ENCODE measurements at places on chromosomes 1 and 21.

GRCh38 chr21:29540289-29540688 lies 241.6 kb downstream of the BACH1 start:
- no peak for DNase-seq

- no peak for DNase-seq
These were observed 53.3 kb upstream of the ZC3H11B start for GRCh38 chr1:219666242-219666641.

DNA sequence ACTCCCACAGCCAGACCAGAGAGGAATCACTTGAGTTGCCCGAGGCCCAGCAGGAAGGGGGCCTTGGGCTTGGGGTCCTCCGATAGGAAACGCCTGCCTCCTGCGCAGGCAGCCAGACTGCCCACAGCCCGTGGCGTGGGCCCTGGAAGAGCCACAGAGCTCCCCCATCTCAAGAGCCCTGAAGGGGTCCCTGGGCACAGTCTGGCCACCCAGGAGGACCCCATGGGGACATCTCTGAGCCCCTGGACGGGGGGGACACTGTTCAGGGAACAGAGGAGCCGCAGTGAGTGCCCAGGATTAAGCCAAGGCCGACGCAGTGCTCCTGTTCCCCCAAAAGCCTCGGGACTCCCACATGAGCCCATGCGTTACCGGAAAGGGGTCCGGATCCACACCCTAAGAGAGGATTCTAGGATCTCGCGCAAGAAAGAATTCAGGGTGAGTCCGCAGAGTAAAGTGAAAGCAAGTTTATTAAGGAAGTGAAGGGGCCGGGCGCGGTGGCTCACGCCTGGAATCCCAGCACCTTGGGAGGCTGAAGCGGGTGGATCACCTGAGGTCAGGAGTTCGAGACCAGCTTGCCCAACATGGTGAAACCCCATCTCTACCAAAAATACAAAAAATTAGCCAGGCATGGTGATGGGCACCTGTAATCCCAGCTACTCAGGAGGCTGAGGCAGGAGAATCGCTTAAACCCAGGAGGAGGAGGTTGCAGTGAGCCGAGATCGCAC lies 38.1 kb upstream of the LBR start:
- DNase-seq = no peak

DNA sequence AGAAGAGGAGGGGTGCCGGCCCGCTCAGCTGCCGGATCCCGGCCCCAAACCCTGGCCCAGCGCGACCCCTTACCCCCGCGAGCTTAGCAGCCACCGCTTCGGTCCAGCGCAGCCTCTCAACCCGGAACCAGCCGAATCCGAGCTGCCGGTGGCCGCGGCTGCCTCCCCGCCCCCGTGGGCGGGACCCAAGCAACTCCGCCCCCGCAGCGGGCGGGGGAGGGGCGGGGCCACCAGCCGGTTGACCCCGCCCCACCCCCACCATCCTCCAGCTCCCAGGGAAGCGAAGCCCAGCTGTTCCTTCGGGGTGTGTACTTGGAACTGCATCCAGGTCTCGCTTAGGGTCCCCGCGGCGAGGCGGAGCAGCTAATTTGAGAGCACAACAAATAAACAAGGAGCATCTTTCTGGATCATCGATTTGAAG lies at the start of gene TRIM62:
Gene TRIM62 (minus strand): TSS at position 123 of the 421 bp plus-strand sequence. CDS start 611 bp downstream, outside the sequence.
- peak; percentile 69 for DNase-seq

- no peak for DNase-seq
These were observed 16.2 kb downstream of the RHOU start for GRCh38 chr1:228751360-228752098.

DNA sequence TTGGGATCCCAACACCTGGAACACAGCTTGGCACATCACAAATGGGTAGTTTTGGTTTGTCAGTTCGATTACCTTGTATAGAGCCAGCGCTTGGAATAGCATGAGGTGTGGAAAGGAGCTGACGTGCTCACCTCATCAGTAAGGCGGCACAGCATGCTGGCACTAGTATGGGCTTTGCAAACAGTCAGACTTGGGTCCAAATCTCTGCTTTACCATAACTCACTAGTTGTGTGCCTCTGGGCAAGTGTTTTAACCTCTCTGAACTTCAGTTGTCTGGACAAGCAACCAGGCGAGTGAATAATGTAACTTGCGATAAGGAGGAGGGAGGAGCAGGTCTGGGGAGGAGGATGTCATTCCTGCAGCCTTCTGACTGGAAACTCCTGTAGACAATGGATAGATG lies 26.3 kb upstream of the NEK2 start:
- DNase-seq = no peak

DNA sequence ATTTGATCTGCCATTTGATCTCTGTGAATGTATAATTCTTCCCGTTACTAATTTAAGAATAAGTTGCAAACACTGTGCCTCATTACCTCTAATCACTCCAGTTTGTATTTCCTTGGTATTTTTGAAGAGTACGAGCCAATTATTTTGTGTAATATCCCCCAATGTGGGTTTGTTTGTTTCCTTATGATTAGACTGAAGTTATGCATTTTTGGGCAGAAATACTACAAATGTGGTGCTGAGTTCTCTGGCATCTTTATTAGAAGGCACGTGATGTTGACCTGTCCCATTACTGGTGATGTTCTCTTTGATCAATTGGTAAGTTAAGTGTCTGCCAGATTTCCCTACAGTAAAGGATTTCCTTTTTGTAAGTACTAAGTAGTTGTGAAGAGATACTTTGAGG lies 10.3 kb downstream of the MIXL1 start:
- DNase-seq = no peak

DNA sequence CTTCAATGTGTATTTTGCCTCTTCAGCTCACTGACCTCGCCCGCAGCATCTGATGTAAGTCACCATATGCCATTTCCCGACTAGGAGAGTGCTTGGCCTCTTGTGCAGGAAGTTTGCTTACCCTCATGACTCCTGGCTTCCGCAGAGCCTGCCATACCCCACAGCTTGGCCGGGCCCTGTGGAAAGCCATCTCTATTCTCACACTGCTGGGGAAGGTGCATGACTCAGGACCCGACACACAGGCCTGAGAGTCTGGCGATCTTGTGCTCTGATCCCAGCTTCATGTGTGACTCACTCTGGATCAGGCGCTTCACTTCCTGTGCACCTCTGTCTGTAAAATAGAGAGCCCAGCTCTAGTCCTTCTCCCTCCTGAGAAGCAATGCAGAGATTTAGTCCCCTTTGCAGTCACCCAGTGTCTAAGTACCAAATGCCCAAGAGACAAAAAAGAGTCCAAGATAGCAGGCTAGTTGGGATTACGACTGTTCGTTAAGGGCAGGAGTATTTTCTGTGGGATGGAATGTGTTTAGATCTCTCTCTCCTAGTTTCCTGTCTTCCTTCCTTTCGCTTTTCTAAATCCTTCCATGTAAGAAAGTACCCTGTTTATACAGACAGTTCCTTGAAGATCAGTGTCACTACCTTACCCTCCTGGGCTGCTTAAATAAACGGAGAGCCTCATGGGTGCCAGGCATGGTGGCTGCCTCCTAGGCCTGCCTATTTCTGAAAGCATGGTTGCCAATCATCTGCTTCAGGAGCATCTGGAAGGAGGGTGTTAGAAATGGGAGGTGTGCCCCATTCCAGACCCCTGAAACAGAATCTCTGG lies 62.8 kb upstream of the KIF26B start:
- DNase-seq = no peak

- DNase-seq = no peak
These were observed 14.0 kb downstream of the AGRN start for GRCh38 chr1:1033731-1034438.

DNA sequence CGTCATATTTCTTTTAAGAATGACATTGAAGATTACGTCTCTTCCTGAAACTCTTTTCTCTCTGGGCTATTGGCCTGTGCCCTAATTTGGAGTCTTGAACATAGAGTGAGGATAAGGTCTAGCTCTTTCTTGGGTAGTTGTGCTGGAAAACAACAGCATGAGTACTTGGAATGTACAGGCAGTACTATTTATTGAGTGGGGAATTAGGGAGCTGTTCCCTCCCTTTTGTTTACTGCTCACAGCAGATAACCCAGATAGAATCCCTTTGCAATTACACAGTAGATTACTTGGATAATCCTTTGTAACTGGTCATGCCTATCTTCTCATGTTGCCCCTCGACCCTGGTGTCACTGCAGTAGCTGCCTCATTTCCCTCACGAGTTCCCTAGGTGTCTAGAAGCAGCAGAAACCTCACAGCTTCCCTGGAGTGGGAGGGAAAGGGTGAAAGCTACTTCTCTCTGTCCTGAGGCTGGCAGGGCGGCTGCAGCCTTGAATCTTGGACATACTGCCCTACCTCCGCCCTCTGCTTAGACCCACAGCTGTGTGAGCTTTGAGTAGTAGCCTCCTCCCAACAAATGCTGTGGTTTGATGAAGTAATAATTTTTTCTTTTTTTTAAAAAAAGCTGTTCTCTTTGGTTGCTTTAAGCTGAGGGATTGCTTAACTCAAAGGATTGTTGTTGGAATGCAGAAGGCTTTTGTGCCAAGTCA lies 70.6 kb downstream of the FGGY start:
- no peak for DNase-seq
